ENCODE measurements at places on chromosomes 12 and 14.

DNA sequence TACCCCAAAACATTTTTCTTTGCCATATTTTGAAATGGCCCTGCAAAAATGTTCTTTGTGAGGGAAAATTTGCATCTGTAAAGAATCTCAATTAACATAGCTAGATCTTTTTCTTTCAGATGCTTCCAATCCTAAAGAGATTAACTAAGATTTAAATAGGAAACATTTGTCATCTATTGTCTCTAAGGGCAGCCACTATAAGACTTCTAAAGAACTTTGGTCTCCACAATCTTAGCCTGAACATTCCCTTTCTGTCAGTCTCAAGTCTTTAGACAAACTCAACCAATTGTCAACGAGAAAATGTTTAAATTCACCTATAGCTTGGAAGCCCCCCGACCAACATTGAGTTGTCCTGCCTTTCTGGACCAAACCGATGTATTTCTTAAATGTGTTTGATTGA lies 71.1 kb upstream of the RASSF8 start:
- no peak for DNase-seq

DNA sequence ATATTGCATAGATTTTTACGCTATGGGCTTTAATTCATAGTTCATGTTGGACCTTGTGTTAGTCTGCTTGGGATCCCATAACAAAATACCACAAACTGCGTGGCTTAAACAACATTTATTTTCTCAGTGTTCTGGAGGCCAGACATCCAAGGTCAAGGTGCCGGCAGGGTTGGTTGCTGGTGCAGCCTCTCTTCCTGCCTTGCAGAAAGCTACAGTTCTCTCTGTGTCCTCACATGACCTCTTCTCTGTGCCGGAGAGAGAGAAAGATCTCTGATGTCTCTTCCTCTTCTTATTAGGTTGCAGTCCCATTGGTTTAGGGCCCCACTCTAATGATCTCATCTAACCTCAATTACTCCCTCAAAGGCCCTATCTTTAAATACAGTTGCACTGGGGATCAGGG lies 170.5 kb downstream of the IPO8 start:
- DNase-seq: no peak

DNA sequence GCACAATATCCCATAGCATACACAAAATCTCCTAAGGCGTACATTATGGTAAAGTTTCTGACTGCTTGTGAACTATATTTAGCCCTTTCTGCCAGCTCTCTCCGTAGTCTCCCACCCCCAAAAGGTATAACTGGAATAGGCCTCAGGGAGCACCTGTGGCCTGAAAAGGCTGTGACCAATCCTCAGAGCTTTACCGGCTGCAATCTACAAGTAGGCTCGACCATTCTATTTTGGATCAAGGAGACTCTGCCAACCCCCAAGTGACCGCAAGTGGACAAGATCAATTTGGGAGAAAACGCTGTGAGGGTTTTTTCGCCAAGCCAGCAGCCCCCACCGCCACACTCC lies 1.2 kb downstream of the PPTC7 start:
- DNase-seq: no peak

- DNase-seq: no peak
Measured at GRCh38 chr12:110004598-110004997, 5.4 kb downstream of the ANKRD13A start.

DNA sequence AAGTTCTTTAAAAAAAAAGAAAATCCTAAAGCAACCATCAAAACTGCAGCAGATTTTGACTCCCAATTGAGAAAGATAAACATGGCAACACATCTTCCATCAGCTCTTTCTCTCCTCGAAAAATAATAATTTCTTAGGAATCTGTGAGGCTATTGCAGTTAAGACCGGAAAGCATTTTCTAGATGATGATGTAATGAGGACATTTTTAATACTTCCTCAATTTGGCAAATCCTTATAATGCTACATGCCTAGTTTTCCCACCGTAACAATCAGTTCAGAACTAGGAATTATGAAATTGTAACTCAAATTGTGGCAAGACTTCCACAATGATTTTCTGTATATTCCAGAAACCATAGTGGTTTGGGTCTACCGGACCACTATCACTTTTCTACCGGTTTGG lies 180.9 kb upstream of the PDE3A start:
- DNase-seq: no peak

DNA sequence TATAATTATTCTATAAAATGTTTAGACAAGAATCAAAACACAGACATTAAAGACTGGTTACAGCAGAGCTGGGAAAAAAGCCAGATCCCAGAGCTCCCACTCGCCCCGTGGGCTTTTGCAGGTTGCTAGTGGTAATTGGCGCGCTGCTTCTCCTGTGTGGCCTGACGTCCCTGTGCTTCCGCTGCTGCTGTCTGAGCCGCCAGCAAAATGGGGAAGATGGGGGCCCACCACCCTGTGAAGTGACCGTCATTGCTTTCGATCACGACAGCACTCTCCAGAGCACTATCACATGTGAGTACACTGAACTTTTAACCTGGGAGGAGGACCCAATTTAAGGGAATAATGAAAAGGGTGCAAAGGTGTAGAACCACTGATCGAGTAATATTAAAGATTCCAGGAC lies 7.5 kb downstream of the TMEM52B start:
- DNase-seq: no peak
